ENCODE measurements at places on chromosomes 3 and 15.

DNA sequence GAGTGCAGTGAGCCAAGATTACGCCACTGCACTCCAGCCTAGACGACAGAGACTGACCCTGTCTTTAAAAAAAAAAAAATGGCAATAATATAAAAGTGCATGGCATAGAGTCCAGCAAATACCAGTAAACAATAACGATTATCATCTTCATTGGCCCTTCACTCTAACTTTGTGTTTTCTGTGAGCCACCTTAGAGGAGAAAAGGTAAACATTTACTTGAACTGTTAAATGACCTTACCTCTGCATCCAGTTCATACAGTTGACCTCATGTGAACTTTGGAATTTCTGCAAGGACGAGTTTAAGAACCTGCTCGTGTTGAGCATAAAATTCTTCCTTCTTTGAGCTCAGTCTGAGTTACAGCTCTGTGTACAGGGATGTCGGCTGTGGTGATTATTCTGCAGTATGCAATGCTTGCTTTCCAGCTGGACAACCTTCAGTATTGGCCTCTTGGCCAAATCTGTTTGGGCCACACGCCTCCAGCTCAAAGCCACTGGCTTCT lies 56.6 kb downstream of the RLBP1 start:
- DNase-seq, result no peak

- DNase-seq, result peak; percentile 47
These were observed 84.4 kb downstream of the PGPEP1L start for GRCh38 chr15:98923171-98923570.

- DNase-seq, result no peak
These were observed 19.0 kb upstream of the TSEN2 start for GRCh38 chr3:12465151-12465835.

DNA sequence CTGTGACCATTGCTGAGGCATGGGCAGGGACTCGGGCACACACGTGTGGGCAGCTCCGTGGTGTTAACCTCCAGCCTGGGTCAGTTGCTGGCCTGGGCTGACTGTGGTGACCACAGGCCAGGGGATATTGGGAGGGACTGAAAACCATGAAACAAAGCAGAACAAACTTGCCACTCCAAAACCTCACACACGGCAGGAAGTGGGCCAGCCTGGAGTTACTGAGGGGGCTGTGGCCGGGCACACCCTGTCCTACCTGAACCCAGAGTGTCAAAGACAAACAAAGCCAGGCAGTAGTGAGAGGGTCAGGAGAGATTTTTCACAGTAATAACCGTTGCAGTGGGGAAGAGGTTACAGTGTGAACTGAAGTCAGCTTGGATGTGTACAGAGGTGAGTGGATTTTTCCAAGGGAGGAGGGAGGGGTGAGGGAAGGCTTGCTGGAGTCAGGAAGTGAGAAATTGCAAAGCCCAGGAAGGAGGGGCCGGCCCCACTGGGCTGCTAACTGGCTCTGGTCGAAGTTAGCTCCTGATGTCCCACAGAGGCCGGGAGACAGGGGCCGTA lies 40.0 kb upstream of the ATP10A start:
- DNase-seq, result no peak

DNA sequence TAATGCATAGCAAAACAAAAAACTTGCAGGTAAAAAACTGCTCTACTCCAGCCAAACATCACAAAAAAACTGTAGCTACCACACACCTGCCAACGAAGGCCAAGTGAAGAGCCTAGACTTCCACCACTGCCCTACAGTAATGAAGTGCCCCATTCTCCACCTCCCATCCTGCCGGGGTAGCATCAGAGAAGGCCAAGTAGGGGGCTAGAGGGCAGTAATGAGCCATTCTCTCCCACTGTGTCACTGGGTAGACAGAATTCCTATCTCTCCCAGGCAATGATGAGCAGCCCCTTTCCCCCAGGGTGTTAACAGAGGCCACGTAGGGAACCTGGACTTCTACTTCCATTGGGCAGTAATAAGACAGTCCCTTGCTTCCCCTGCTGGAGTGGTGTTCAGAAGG lies 9.5 kb downstream of the SEC22C start:
- DNase-seq, result no peak

GRCh38 chr3:97694876-97695275 lies 69.7 kb upstream of the ARL6 start:
- DNase-seq, result no peak

DNA sequence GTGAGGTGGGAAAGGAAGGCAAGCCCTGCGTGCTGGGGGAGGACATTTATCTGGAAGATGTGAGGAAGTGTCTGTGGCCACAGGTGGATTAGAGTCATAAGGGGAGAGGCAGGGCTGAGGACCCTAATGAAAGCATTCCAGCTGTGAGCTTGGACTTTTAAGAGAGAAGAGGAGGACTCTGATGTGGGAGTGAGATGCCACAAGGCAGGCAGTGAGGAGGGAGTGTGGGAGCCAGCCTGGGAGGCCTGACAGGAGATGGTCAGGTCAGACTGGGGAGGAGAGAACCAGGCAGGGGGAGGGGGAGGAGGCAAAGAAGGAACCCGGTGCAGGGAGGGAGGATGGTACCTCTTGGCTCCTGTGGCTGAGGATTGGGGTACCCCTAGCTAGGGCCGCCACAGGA lies 21.0 kb downstream of the MAPKAPK3 start:
- no peak for DNase-seq

GRCh38 chr3:197327701-197328100 lies 29.3 kb upstream of the DLG1 start:
- peak; percentile 42 for DNase-seq

- no peak for DNase-seq
These were observed 922 bp downstream of the ADPRH start for GRCh38 chr3:119580067-119580760.

DNA sequence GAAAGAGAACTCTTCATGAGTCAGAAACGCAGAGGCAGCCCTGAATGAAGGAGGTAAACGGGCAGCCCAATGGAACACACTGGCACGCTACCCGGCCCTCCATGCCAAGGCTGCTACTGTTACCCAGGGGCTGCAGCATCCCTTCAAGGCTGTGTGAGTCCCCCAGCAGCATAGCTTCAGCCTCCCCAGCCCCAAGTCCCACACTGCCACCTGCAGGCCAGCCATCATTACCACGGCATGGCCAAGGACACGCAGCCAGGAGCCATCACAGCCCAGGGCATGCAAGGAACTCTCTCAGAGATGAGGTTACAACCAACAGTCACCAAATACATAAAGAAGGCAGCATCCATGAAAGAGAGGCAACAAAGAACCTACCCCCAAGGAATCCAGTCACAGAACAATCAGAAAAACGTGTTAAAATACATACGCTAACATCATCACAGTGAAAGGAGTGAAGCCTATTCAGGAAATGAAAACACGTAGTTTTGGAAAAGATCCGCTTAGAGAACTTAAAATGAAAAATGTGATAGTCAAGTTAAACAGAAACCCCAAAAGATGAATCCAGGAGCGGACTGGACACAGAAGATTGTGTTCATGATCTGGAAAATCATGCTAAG lies 22.4 kb downstream of the PLA2G4F start:
- peak; percentile 33 for DNase-seq

DNA sequence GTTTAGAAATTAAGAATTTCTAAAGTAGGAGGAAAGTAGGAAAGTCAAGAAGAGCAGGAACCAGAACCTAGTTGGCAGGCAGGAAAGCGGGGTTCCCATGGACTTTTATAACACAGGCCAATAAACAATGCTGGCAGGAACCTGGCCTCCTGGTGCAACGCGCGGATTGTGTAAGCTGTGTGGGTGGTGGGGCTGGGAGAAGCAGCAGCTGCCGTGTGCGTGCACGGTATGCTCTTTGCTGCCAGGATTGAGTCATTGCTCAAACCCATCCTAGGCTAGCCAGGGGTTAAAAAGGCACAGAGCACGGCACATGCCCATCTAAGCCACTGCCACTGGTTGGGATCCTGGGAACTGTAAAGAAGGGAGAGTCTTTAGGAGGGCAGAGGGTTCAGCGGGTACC lies 209.9 kb upstream of the RGMA start:
- DNase-seq, result no peak

GRCh38 chr3:16487511-16488175 lies 25.9 kb downstream of the RFTN1 start:
- DNase-seq, result no peak

DNA sequence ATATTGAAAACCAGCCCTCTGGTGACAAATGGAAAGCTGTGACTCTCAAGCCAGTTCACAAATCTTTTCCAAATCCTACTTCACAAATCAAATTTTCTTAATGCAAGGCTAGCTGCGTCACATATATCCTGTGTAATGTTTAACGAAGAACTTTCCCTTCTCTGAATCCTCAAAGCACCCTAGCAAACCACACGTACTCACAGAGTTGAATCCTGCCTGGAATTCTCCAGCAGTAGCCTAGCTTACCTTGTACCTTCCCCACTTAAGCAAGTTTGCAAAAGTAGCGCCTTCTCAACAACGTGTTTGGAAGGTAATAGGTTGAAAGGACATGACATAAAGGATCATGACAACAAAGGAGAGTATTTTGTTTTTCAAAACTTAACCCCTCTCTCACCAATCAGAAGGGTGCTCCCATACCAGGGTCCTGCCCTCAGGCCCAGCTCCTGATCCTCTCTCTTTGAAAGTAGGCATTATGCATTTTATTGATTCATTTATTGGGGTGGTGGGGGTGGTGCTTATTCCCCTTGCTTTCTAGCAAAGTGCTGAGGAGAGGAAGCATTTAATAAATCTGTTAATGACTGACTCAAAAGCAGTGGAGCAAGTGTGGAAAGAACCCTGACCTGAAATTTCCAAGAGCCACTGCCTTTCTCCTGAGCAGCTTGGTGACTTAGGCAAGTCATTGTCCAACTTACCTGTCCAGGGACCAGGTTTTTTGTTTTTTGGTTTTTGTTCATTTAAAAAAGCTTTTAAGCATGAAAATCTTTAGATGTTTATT lies 531.6 kb downstream of the MECOM start:
- no peak for DNase-seq

DNA sequence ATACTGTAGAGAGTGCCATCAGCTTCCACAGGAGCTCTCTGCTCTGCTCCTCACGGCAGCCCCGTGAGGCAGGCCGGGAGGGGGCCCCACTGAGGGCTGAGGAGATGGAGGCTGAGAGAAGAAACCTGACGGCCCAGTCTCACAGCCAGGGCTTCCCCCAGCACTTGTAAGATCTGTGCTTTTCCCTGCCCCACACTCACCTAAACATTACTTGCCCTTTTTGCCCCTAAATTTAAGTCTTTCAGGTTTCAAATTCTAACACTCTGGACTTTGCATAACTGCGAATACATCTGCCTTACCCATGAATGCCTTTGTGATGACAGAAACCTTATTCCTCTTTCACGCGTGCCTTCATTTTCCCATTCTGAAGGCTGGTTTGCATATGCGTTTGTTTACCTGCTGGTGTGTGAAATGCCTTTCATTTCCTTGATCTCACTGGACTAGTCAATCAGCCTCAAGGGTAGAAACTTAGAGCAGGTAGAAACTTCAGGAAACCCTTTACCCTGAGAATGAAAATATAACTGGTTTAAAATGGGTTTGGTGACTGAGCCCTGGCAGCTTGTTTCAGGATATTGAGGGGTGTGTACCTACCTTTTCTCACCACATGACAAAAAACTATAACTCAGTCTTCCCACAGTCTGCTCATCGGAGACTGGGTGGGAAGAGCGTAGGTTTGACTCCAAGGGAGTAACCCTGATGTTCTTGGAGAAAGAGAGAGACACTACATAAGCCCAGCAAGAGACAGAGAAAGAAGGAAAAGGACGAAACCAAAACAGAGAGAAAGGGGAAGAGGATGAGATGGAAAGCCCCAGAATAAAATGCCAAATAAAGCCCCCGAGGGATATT lies 20.1 kb downstream of the SLC12A8 start:
- no peak for DNase-seq

GRCh38 chr3:14125193-14126016 lies 553 bp downstream of the TMEM43 start:
- DNase-seq, result no peak

GRCh38 chr15:42712584-42712983 lies 24.3 kb downstream of the CDAN1 start:
- DNase-seq, result no peak

DNA sequence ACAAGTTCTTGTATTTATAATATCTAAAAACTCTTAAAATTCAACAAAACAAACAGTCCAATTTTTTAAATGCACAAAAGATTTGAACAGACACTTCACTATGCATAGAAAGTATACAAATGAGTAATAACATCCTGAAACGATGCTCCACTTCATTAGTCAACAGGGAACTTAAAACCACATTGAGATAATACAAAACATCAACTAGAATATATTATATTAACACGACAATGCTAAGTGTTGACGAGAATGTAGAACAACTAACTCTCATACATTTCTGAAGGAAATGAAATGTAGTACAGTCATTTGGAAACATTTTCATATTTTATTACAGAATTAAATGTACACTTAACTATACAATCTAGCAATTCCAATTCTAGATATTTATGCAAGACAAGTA lies 93.4 kb downstream of the IGSF11 start:
- no peak for DNase-seq

DNA sequence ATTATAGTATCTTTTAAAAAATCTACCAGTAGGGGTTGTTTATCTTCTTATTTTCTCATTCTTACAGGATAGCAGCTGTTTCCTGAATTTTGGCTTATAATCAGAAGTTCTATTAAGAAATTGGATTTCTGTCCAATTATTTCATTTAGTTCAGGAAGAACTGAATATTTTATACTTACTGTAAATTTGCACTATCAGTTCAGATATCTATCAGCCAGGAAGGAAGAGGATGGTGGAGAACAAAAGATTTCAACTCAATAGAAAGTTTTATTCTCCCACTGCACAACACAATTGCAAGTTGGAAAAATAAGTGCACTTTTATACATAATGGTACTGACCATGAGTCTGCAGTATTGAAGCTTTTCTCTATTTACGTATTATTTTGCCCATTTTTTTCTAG lies 400.9 kb downstream of the PLOD2 start:
- no peak for DNase-seq

GRCh38 chr3:146653978-146654377 lies 48.8 kb upstream of the PLSCR5 start:
- DNase-seq, result no peak

DNA sequence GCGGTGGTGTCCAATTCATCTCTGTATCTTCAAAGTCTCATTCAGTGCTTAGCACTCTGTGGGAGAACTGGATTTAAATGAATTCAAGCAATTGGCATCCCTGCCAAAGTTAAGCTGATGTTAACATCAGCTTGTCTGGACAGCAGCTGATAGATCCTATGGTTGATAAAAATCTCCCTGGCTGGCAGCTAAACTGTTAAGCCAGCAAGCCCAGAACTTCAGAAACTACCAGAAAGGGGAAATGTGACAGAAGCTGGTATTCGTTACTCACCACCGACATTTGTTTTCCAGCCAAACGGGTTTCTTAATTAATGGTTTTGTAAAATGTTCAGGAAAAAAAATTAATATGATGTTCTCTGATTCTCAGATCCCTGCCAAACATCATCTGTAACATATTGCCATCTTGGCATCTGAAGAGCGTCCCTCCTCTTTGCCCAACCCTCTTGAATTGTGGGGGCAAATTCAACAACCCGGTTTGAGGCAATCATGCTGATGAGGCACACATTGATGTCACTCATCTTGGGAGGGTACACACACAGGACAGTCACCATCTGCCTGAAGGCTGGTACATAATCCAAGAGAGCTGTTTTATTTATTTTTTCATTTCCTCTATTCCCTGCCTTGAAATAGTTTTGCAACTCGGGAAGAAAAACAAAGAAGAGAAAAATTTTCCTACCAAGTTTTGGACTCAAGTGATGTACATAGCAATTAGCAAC lies 76.3 kb upstream of the ABHD17C start:
- DNase-seq, result no peak

GRCh38 chr3:97821287-97821773 lies 481 bp upstream of the CRYBG3 start:
- no peak for DNase-seq

Measured in hippocampal formation (tissue), 2 donors.